ENCODE measurements at places on chromosomes 5 and 9.

GRCh38 chr5:143350751-143351602 lies 52.5 kb downstream of the NR3C1 start:
- peak; percentile 66 for DNase-seq

GRCh38 chr9:25381141-25381540 lies 297.1 kb downstream of the TUSC1 start:
- DNase-seq, result no peak

DNA sequence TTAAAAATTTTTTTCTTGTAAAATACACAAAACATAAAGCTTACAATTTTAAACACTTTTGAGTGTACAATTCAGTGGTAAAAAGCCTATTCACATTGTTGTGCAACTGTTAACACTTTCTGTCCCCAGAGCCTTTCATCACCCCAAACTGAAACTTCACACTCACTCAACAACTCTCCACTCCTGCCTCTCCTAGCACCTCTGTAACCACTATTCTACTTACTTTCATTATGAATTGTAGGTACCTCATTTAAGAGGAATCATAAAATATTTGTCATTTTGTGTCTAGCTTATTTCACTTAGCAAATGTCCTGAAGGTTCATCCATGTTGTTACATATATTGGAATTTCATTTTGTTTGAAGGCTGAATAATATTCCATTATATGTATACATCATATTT lies 4.3 kb upstream of the ZNF510 start:
- no peak for DNase-seq

GRCh38 chr5:9707732-9708462 lies 77.7 kb upstream of the TAS2R1 start:
- DNase-seq, result no peak

DNA sequence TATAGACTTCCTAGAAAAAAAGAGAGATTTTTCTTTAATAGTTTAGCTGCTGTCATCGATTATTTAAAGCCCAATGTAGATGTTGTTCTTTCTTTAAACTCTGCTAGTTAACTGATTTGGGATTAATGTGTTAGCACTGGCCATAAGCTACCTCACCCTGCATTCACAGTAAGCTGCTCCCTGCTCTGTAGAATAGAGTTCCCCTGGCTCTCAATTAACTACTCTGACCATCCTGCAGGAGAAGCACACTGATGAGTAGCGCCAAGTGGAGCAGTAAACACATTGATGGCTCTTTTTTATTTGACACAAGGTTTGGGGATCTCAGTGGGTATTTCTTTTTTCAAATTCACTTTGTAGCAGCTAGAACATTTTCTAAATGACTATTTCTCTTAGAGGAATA lies 807.9 kb upstream of the ZNF608 start:
- no peak for DNase-seq

- no peak for DNase-seq
Measured at GRCh38 chr5:114237766-114238165, 124.1 kb upstream of the KCNN2 start.

- peak; percentile 39 for DNase-seq
Measured at GRCh38 chr5:177496727-177497291, 595 bp downstream of the PDLIM7 start.

GRCh38 chr9:124894741-124895170 lies 32.8 kb downstream of the ARPC5L start:
- DNase-seq, result no peak

DNA sequence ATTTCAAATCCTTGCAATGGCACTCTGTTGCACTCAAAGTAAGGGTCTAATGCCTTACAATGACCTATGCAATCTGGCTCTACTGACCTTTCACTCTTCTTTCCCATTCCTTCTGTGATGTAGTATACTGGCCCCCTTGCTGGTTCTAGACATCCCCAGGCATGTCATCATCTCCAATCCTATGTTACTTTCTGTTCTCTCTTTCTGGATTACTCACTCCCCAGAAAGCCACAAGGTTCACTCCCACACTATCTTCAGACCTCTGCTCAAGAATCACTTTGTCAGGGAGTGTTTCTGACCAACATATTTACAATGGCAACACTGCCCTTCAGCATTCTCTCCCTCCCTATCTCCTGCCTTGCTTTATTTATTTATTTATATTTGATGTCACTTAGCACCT lies 802.2 kb upstream of the WWC1 start:
- peak; percentile 22 for DNase-seq

DNA sequence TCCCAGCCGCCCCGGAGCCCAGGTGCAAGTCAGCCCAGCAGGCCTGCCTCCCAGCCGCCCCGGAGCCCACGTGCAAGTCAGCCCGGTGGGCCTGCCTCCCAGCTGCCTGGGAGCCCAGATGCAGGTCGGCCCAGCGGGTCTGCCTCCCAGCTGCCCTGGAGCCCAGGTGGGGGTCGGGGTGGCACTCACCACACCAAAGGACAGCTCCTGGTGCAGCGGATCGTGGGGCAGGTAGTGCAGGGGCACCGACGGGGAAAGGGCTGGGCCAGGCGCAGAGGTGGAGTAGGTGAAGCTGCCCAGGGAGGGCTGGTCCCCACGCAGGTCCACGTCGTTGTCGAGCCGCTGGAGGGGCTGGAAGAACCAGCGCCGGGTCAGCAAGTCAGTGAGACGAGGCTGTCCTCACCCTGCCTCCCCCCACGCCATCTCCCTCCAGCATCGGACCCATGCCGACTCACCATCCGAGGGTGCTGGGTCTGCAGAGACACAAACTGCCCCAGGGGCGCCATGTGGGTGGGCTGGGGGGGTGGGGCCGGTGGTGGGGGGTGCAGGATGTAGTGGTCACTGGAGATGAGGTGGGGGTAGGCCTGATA lies 6.7 kb downstream of the RNF44 start:
- DNase-seq, result no peak

- no peak for DNase-seq
Measured at GRCh38 chr5:172910828-172911627, 48.2 kb upstream of the RPL26L1 start.

- no peak for DNase-seq
Measured at GRCh38 chr5:73640861-73641320, 14.9 kb downstream of the ARHGEF28 start.

DNA sequence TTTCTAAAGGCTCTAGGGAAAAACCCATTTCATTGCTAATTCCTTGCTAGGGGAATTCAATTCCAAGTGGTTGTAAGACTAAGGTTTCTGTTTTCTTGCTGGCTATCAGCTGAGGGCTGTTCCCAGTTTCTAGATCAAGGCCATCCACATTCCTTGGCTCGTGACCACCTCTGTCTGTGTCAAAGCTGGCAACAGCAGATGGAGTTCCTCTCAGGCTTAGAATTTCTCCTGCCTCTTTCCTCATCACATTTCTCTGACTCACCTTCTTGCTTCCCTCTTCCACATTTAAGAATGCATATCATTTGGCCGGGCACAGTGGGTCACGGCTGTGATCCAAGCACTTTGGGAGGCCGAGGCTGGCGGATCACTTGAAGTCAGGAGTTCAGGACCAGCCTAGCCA lies 19.0 kb downstream of the DAB2IP start:
- DNase-seq, result no peak

GRCh38 chr5:151581347-151581746 lies 9.8 kb downstream of the FAT2 start:
- no peak for DNase-seq

- no peak for DNase-seq
Measured at GRCh38 chr5:58382131-58382534, 77.8 kb downstream of the PLK2 start.

DNA sequence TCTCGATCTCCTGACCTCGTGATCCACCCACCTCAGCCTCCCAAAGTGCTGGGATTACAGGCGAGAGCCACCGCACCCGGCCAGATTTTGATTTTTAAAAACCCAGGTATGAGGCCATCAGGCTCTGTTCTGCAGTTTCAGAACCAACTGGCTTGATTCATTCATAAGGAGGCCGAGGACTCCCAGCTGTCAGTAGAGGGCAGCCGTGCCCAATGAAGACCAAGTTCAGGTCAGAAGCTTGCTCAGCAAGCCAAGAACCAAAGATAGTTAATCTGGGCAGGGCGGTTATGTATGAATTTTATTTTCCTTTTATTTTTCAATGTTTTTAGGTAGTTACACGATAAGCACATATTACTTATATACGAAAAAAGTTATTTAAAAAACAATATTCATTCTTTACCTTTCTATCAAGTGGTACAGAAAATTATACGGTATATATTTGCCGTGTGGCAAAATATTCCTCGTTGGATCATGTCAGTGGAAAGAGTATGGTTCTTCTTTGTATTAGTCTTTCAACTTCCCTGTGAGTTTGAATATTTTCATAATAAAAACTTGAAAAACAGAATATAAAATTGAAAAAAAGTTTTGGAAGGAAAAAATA lies 18.0 kb downstream of the MGAT1 start:
- peak; percentile 44 for DNase-seq

DNA sequence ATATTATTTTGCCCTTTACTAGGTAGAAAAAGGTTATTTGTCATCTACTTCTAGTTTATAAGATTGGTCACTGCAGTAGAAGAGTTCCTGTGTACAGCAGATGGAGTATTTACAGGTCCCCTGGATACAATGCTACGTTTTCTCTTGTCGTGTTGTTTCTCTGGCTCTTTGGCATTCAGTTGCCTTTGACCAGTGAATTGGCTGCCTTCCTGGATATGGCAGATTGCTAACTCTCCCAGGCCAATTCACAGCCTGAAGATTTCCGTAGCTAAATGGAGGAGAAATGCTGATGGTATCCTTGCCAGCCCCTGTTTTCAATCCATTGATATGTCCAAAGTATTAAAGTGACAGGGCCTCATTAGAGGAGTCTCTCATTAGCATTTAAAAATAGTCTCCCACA lies 32.5 kb upstream of the GNAQ start:
- no peak for DNase-seq

DNA sequence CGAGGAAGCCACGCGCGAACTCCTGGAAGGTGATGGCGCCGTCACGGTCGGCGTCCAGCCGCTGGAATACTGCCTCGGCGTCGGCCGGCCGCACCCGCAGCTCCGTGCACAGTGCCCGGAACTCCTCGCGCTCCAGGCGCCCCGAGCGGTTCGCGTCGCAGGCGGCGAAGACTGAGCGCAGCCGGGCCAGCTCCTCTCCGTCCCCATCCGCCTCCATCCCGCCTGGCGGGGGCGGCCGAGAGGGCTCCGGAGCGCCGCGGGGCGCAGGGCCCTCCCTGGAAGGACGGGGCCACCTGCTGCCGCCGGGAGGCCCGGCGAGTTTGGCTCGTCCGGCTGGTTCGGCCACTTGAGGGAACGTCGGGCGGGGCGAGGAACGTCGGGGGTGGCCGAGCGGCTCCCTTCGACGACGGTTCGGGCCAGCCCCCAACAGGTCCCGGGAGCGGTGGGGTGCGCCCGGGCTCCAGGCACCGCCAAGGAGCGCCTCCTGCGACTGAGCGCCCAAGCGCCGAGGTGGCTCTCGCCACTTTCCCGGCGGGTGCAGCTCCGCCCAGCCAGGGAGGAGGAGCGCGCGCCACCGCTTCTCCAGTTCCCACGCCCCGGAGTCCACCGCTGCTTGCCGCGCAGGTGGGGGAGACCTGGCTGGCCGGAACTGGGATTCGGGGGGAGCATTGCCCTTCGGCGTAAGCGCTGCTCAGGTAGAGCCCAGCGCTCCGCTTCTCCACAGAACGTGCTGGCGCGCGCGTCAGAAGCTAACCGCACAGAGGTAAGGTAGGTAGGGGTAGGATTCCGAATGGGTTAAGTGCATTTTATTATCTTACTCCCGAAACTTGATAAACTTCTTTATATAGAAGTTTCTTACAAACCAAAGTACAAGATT lies at the start of gene RASEF:
RASEF (minus strand) TSS at position 492 of the 877 bp plus-strand sequence; CDS start at position 217, 275 bp downstream.
- no peak for DNase-seq

GRCh38 chr5:138180183-138180782 lies 1.4 kb downstream of the KIF20A start:
- peak; percentile 62 for DNase-seq

DNA sequence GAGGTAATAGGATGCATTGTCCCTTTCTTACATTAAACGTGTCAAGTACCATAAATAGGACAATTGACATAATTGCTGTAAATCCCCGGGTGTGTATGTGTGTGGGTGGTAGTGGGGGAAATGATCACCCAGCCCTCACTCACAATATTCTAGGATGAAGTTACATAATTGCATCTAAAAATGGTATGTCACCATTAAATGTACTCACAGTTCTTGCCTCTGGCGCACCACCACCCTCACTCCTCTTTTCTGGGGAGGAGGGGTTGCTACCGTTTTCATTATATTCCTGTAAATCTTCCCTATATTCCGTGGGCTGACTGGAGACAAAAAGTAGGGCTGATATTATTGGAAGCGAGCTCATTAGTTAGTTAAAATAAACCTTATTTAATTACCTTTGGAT lies 563.8 kb downstream of the TLR4 start:
- no peak for DNase-seq

GRCh38 chr5:112616812-112617547 lies 120.7 kb upstream of the APC start:
- DNase-seq, result no peak

- no peak for DNase-seq
Measured at GRCh38 chr9:78015241-78015640, 16.4 kb downstream of the GNAQ start.

DNA sequence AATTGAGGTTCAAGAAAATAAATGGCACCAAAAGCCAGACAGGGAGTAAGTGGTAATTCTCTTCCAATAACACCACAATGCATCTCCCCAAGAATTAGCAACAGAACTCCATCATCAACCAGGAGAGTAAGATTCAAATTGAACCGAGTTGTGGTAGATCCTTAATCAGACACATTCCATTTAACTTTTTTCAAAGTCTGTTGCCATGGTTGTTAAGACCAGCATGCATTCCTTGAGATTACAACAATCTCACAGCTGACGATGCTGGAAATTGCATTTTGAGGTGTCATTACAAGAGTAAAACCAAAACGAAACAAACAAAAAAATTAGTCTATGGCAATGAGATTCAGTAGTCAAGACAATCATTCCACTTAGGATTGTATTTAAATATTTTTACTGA lies 78.9 kb upstream of the ZNF462 start:
- no peak for DNase-seq

- DNase-seq, result peak; percentile 26
Measured at GRCh38 chr5:36089989-36090388, 23.3 kb upstream of the UGT3A2 start.

DNA sequence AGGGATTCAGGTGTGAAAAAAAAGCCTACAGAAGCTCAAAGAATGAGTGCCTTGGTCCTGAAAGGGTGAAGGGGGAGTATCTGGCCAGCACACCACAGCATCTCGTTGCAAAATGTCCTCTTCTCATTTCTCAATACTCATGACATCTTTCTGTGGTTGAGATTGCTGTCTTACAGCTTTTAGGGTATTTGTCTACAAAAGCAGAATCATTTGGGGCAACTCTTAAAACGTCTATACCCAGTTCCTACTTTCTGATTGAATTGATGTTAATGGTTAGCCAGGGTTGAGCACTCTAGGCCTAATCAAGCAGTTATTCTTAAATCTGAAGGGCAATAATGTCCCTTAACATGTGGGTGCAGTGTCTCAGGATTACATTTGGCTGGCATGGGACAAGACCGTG lies 21.2 kb upstream of the PCSK5 start:
- DNase-seq, result no peak

Measured in HS-5 (cell line).